Astrocyte (in vitro differentiated cells and primary cell): ENCODE measurements at places on chromosomes 5 and 9. TPM values are rescaled to one million over a fixed set of nuclear protein-coding genes. Genes with fewer than 3 reads are reported as not detected.
A peak's percentile ranks its signal among the peaks of the same experiment; 100 is the strongest.

GRCh38 chr9:83061036-83061435, 1.9 kb downstream of the RASEF start:
- DNase-seq, result no peak

Gene LVRN
- total RNA-seq, result 0.58 and 0.64 TPM in 2 replicates

Gene IL33
- total RNA-seq, result not detected in 2 replicates

DNA sequence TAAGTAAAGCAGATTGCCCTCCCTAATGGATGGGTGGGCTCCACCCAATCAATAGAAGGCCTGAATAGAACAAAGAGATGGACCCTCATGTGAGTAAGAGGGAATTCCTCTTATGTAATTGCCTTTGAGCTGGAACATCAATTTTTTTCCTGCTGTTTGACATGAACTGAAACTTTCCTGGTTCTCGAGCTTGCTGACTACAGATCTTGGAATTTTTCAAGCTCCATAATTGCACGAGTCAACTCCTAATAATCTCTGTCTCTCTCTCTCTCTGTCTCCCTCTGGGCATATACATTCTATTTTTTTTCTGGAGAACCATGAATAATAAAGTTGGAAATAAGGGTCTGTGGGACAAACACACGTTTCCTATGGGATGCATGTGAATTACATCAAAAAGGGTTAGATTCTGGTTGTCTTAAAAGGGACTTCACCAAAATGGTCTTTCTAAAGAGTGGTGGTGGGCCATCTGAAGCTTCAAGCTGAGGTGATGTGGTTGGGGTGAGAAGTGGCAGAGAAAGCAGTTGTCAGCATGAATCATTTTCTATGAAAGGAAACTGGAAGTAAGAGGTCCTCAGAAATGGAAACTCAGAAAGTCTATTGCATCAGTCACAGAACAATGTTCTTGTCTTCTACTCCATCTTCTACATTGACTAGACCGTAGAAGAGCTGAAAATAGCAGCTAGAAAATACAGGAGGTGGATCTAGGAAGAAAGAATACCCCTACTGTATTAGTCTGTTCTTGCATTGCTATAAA, 47.0 kb upstream of the HOMER1 start:
- peak; percentile 40 for DNase-seq

Gene NPDC1
- 65.9 and 66.8 TPM in 2 replicates for total RNA-seq

DNA sequence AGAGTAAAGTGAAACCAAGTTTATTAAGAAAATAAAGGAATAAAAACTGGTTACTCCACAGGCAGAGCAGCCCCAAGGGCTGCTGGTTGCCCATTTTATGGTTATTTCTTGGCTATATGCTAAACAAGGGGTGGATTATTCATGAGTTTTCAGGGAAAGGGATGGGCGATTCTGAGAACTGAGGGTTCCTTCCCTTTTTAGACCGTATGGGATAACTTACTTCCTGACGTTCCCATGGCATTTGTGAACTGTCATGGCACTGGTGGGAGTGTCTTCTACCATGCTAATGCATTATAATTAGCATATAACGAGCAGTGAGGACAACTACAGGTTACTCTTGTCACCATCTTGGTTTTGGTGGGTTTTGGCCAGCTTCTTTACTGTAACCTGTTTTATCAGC, 323.9 kb upstream of the PTGER4 start:
- DNase-seq, result no peak

GRCh38 chr5:177431317-177432142, 5.1 kb downstream of the GRK6 start:
- DNase-seq, result no peak
